ENCODE measurements at places on chromosomes 1 and 21.

GRCh38 chr1:172531412-172532182 is 1.4 kb upstream of the SUCO start:
- DNase-seq, result no peak

DNA sequence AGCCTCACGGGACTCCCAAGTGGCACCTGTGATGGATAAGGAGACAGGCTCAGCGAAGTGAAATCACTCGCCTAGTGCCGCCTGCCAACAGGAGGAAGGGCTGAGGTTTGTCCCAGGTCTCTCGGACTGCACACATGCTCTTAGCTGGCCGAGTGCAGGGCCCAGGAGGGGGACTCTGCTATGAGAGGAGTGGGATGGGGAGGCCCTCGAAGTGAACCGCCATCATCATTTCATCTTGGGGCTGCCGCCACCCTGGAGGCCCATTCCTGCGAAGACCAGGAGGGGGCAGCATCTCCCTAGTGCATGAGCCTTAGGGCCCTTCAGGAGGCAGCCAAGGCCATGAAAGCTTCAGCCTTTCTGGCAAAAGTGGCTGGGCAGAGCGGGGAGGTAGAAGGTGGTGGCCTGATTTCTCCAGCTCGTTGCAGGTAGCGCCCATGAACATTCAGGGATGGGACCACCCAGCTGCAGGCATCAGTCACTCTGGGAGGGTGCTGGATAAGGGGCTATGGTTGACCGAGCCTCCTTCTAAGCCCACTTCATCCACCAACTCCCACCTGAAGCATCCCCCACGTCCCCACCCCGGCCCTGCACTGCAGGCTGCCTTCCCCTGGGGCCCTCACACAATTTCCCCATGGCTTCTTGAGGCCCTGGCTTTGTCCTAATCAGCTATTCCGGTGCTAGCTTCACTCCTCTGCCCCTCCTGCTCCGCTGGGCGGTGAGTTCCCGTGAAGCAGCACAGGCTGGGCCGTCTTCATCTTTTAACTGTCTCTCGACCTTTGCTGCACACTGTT is 17.2 kb upstream of the RASSF5 start:
- peak; percentile 43 for DNase-seq

DNA sequence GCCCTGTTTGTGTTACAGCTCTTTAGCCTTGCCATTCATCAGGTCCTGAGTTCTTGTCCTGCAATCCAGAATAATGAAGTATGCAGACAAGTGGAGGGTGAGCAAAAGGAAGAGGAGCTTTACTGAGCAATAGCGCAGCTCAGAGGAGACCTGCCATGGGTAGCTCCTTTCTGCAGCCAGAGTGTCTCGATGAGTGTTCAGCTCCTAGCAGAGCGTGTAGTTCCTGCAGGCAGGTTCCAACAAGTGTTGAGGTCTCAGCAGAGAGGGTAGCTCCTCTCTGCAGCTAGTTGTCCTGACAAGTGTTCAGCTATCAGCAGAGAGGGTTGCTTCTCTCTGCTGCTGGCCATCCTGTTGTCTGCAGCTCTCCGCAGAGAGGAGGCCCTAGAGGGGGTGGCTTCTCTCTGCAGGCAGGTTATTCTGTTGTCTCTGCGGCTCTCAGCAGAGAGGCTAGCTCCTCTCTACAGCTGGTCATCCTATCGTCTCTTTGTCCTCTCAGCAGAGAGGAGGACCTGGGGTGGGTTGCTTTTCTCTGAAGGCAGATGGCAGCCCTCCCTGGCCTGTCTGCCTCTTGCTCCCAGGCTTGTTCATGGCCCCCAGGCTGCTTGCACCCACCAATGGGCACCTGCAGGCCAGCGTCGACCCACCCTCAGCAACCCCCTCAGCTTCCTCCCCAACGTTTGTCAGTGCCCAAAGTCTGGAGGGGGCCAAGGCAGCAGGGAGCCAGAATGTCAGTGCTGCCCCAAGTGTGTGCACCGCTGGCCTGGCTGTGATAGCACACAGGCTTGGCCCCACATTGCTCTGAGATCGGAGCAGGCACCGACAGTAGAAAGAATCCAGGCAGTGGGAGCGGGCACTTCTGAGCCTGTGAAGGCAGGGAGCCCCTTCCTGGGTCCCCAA is 112.5 kb upstream of the RUNX3 start:
- no peak for DNase-seq

DNA sequence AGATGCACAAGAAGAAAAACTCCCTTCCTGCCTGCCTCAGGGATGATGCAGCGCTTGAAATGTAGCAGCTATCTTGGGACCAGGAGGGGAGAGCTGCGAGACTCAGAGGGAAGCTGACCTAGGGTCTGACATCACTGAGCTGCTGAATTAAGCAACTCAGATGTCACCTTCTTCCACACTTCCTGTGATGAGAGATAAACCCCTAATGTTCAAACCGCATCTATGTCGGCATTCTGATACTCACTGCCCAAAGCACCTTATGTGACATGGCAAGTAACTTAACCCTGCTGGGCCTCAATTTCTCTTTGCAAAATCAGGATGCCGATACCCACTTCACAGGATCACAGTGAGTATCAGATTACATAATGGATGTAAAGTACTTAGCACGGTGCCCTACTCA is 9.1 kb upstream of the AK2 start:
- peak; percentile 26 for DNase-seq

DNA sequence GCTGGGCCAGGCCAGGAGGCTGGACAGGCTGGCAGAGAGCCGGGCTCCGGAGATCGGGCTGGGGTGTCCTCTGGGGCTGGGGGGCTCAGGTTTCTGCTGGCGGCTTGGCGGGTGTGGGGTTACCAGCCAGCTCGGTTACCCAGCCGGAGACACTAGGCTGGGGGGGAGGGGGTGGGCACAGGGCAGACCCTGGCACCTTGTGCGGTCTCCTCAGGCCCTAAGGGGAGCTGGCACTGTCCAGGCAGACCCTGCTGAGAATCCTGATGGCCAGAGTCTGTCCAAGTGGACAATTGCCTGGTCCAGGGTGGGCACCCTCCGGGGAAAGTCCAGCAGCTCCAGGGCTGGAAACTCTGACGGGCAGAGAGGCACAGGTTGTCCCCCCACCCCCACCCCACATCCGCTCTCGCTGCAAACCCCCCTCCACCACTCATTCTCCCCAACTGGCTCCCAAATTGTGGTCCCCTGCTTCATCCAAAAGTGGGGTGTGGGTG is 6.7 kb downstream of the ZBTB7B start:
- DNase-seq, result no peak

DNA sequence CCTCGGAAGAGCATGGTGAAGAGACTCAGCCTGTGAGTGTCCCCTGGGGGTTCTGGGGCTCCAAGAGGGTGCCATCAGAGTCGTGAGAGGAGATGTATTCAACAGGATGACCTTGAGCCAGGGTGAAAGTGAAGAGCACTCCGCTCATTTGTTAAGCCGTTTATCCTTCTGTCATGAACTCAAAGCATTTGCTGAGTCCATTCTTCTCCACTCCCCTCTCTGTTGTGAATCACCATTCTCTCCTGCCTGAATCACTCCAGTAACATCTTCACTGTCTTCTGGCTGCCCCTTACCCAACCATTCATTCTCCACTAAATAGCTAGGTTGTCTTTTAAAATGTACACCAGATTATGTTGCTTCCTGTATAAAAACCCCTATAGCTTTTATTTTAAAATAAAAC is 102.2 kb downstream of the RGL1 start:
- DNase-seq, result no peak

GRCh38 chr1:176522310-176522845 is 59.4 kb downstream of the PAPPA2 start:
- no peak for DNase-seq

DNA sequence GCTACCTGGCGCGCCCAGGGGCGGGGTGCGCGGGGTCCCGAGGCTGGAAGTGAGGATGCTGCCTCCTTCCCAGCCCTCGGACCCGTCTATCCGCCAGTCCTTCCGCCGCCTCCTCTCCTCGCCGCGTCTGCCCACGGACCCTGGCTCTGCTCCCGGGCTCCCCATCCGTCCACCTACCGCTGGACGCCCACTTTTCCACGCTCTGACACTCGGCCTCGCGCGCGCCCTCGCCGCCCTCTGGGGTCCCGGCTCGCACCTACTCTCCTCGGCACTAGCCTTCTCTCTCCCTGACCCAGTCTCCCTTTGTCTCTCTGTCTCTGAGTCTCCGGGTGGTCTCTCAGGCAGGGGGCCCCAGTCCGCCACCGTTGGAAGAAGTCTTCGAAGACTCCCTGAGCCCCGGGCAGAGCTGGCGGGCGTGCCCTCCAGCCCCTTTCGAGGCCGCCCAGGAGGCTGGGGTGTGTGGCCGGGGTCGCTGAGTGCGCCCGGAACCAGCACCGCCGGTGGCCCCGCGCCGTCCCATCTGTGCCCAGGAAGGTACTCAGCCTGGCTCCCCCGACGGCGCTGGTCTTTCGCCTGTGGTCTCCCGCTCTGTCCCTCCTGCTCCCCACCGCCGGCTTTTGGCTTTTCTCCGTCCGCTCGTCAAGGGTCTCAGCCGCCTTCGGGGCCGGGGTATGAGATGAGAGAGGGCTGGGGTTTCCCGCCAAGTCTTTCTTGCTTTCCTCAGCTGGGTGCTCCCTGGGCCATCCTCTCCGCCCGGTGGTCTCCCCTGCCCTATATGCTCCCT is 610 bp downstream of the DRAXIN start:
- DNase-seq, result no peak

GRCh38 chr1:54671985-54672608 is 30.5 kb downstream of the MROH7 start:
- DNase-seq, result peak; percentile 28

DNA sequence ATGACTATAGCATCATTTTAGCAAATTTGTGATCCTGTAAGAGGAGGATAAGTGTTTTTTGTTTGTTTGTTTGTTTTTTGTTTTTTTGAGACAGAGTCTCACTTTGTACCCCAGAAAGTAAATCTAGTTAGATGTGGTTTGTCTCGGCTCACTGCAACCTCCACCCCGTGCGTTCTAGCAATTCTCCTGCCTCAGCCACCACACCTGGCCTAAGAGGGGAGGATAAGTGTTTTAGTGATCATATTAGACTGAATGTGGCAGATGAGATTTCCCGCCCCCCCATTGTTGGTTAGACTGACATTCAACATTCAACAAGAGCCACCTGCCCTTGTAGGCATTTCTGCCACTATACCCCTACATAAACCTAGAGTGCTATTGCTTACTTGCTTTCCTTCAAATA is 98.5 kb downstream of the OSBPL9 start:
- DNase-seq, result no peak

DNA sequence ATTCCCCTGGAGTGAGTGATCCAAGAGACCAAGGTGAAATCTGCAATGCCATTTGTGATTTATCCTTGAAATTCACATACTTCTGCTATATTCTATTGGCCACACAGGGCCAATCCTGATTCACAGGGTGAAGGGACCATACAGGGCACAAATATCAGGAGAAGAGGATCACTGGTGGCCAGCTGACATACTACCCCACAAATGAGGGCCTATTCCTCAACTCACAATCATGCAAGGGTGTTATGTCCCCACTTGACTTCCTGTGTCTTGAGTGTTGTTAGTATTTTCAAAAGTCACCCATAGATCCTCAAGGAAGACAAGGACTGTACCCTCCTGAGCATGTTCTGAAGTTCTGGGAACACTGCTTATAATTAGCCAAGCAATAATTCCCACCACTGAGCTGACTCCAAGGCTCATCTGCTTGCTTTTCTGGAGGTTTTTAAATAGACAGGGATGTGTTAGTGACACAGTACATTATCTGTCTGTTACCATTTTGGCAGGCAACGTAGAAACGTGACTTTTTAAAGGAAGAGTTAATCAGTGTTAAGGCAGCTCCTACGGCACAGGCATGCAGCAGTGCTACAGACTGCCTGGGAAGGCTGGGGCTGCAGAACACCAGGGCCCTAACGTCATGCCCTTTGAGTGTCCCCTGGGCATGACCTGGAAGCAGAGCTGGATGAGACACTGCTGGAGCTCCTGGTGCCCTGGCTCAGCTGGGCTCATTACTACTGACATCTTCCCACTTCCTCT is 137.4 kb downstream of the FAM78B start:
- DNase-seq, result no peak

- DNase-seq, result no peak
Measured at GRCh38 chr1:28898405-28898881, 15.9 kb upstream of the EPB41 start.

DNA sequence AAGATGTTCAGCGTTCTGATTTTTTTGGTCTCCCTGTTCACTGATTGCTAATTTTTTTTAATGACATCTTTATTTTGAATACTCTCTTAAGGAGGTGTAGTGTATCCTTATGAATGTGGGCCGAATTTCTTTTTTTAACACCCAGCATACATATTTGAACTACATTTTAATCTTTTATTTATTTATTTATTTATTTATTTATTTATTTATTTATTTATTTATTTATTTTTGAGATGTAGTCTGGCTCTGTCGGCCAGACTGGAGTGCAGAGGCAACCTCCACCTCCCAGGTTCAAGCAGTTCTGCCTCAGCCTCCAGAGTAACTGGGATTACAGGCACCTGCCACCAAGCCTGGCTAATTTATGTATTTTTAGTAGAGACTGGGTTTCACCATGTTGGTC is 15.1 kb downstream of the ZBTB8A start:
- no peak for DNase-seq

DNA sequence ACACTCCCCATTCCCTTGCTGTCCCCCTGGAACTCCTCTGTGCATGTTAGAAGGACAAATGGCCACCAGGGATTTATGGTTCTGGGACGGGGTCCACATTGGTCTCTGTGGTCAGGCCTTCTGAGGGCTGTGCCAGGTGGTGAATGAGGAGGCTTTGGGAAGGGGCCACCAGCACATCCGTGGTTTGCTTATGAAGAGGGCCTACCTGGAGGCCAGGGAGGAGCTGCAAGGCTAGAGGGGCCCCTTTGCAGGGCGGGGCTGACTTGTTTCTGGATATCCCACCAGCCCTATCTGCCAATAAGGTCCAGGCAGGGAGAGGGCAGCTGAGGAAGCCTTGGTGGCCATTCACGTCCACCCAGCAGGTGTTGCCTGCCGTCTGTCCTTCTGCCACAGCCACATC is 24.9 kb downstream of the KCNA10 start:
- no peak for DNase-seq

DNA sequence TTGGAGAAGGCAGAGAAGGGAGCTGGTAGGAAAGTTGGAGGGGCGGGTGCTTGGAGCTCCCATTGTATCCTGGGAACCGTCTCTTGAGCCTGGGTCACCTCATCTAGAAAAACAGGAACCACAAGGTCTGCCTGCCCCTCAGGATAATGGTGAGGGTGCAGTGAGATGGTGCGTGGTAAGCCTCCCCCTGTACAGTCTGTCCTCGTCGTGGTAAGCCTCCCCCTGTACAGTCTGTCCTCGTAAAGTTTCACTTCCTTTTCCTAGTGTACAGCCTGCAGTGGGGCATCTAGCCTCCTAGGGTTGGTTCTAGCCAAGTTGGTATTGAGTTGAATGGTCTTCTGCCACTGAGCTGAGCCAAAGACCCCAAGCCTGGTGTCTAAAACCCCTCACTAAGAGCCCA is 66.5 kb upstream of the IGSF21 start:
- no peak for DNase-seq

GRCh38 chr1:91523482-91523881 is 22.8 kb downstream of the CDC7 start:
- no peak for DNase-seq

DNA sequence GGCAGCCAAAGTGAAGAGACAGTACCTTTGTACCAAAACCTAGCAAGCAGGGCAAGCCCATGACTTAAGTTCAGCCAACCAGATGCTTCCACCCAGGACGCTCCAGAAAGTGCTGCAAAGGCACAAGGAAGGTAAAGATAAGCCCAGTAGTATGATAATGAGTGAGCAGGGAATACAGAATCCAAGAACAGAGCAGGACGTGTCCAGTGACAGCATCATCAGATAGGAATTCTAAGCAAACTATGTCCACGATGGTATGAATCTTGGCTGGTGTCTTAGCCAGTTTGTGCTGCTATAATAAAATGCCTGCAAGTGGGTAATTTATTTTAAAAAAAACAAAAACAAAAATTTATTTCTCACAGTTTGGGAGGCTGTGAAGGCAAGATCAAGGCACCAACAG is 13.6 kb downstream of the GJA4 start:
- no peak for DNase-seq

Data from stimulated activated CD8-positive, alpha-beta memory T cell treated with anti-CD3 and anti-CD28 coated beads, Interleukin-2, amount 100 ng/mL, for 1 hour (primary cell).